ENCODE measurements at places on chromosomes 5 and 9.

GRCh38 chr9:123682746-123683145 is 247.2 kb downstream of the DENND1A start:
- no peak for DNase-seq

GRCh38 chr5:72326306-72326649 is 6.1 kb downstream of the PTCD2 start:
- no peak for DNase-seq

DNA sequence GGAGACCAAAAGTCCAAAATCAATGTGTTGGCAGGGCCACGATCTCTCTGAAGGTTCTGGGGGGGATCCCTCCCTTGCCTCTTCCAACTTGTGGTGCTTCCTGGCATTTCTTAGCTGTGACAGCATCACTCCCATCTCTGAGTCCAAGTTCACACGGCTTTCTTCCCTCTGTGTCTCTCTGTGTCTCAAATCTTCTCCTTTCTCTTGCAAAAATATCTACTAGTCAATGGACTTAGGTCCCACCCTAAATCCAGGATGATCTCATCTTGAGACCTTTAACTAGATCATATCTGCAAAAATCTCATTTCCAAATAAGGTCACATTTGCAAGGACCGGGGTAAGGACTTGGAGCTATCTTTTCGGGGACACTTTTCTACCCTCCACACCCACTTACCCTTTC is 186.1 kb downstream of the HSD17B3 start:
- no peak for DNase-seq

DNA sequence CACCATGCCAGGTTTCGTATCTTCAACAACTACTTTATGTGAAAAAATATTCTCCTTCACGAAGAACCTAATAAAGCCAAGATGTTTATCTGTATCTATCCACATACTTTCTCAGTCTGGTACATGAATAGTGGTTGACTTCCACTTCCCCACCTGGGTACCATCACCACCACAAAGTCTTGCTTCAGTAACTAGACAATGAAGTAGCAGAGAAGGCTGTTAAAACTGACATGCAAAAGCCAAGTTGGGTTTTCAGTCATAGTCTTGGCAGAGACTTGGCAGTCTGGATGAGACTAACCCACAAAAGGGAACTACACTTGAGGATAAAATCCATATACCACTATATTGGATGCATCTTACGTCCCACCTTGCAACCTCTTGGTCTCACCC is 5.0 kb downstream of the P4HA2 start:
- peak; percentile 10 for DNase-seq

GRCh38 chr9:112059145-112059965 is 115.7 kb downstream of the SUSD1 start:
- no peak for DNase-seq
